Stimulated activated CD4-positive, alpha-beta T cell treated with anti-CD3 and anti-CD28 coated beads, Interleukin-4, amount 100 ng/mL, for 24 hours (primary cell): ENCODE measurements at places on chromosomes 7 and 10.

DNA sequence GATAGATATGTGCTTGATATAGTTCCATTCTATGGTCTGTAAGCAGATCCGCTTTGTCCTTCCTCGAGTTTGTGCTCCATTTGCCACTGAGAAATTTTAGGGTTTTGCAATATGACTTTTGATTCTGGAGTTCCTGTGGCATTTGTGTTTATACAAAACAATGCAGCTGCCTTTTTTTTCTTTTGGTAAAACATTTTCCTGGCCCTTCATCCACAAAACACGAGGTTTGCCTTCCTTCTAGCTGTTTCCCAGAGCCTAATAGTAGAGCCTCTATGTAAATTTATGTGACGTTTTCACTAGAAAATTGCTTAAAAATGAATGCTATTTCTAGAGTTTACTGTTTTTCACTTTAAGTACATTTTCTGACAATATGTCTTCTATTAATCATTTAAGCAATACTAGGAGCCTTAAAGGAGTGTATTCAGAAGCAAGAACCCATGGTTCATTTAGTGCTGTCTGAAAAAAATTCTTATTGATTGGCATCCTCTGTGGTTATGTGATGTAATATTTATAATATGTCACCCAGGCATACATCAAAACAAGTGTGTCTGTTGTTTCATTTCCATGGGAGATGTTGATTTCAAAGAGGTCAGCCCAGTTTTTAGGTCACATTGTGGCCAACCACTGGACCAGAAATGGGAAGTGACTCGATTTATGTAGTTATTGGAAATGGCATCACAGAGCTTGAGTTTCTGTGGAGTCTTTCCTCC lies 618.3 kb downstream of the LRMDA start:
- no peak for DNase-seq

DNA sequence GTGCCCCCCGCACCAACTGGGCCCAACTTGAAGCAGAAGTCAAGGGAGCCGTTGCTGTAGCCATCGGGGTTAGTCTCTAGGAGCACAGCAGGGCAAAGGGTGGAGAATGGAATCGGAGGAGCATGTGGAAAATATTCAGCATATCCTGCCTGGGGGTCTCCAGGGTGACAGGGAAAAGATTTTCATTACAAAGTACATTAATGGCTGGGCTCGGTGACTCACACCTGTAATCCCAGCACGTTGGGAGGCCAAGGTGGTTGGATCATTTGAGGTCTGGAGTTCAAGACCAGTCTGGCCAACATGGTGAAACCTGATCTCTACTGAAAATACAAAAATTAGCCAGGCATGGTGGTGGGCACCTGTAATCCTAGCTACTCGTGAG lies 53.8 kb upstream of the ABLIM1 start:
- no peak for DNase-seq

- DNase-seq = no peak
Measured at GRCh38 chr7:52540041-52540440, 495.4 kb upstream of the POM121L12 start.

GRCh38 chr10:7389346-7389745 lies 21.5 kb downstream of the SFMBT2 start:
- no peak for DNase-seq

- no peak for DNase-seq
Measured at GRCh38 chr7:139930286-139930965, 101.4 kb downstream of the TBXAS1 start.

DNA sequence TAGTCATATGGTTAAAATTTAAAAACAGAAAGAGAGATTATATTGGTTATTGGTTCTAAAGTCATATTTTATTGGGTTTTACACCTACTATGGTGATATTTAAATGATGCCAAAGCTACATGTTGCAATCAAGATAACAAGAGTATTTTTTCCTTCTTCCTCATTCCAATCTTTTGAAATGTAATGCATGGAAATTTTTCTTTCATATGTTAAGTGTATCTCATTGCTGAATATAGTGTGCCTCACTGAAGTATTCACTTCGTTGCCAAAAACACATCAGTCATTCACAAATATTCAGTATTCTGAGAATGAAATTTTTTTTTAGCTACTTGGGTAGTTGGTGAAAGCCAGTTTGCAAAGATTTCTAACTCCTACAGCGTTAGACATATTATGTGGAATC lies 19.5 kb downstream of the HDAC9 start:
- no peak for DNase-seq

DNA sequence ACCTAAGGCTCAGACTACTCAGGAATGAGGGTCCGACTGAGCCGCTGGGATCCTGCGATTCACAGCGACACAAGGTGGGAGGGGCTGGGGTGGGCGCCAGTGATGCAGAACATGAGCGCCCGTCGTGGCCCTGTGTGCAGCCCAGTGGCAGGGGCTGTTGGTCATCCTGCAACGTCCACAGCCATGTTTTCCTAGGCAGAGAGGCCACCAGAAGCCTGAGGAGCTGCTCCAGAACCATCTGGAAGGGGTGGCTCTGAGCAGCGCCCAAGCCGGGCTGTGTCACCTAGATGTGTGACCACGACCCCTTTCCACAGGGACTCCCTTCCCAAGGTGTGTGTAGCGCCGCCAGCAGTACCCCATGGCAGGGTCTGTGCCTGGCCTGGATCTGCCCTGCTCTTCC lies 24.5 kb downstream of the DPYSL4 start:
- no peak for DNase-seq

GRCh38 chr10:126468876-126469643 lies 80.8 kb upstream of the ADAM12 start:
- no peak for DNase-seq

- no peak for DNase-seq
Measured at GRCh38 chr10:78541481-78542140, 507.9 kb downstream of the RPS24 start.

- DNase-seq = no peak
Measured at GRCh38 chr10:76582531-76582930, 1055.1 kb downstream of the KCNMA1 start.

DNA sequence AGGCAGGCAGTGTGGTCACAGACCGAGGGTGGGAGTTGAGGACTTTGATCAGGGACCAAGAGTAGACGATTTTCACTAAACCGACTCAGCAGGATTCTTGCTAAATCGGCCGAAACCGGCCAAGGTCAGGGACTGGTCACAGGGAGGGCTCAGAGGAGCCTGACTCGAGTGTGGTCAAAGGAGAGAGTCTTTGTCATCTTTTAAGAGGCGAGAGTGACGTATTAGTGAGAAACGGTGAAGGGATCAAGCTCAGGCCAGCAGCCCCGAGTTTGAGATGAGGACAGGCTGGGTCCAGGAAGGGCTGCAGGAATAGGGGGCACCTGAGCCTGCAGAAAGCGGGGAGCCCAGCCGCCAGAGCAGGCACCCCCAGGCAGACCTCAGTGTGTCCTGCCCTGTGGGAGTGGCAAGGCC lies 41.6 kb upstream of the FAM20C start:
- no peak for DNase-seq

- no peak for DNase-seq
Measured at GRCh38 chr7:80832006-80832405, 86.8 kb downstream of the SEMA3C start.
